ENCODE measurements at places on chromosomes 6 and 20.

DNA sequence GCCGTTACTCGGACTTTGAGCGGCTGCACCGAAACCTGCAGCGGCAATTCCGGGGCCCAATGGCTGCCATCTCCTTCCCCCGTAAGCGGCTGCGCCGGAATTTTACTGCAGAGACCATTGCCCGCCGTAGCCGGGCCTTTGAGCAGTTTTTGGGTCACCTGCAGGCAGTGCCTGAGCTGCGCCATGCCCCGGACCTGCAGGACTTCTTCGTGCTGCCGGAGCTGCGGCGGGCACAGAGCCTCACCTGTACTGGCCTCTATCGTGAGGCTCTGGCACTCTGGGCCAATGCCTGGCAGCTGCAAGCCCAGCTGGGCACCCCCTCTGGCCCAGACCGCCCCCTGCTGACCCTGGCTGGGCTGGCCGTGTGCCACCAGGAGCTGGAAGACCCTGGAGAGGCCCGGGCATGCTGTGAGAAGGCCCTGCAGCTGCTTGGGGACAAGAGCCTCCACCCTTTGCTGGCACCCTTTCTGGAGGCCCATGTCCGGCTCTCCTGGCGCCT, 7.2 kb downstream of the SNX21 start:
- no peak for DNase-seq

GRCh38 chr6:151392427-151392826, 1.1 kb upstream of the ZBTB2 start:
- DNase-seq: no peak

DNA sequence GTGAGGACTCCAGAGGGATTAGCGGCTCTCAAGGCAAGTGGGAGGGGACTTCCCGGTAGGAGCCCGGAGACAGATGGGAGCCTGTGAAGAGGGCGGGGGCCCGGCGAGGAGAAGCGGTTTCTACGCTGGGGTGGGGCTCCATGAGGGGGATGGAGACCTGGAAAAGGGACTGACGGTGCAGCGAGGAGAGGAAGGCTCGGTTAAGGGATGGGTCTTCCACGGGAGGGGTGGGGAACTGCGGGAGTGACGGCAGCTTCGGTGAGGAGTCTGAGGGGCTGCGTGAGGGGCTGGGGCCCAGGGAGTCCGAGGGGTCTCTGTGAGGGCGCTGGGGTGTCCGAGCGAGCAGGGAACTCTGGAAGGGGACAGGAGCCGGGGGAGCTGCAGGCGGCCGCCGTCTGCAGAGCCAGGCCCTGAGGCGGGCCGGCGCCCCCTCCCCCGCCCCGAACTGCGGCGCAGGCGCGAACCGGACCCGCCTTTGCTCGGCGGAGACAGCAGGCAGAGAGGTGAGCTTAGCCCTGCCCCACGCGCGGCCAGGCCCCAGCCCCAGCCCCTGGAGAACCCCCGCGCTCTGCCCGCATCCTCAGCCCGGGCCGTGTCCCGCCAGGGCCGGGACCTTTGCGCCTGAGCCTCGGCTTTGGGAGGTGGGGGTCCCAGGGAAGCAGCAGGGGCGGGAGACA, at the start of gene NRSN2:
Gene NRSN2, plus strand, starts transcription at position 472 of the 677 bp plus-strand sequence. CDS start 2,533 bp downstream, outside the sequence.
- DNase-seq: no peak

GRCh38 chr20:62815066-62815991, 1.5 kb upstream of the COL9A3 start:
- DNase-seq: no peak

DNA sequence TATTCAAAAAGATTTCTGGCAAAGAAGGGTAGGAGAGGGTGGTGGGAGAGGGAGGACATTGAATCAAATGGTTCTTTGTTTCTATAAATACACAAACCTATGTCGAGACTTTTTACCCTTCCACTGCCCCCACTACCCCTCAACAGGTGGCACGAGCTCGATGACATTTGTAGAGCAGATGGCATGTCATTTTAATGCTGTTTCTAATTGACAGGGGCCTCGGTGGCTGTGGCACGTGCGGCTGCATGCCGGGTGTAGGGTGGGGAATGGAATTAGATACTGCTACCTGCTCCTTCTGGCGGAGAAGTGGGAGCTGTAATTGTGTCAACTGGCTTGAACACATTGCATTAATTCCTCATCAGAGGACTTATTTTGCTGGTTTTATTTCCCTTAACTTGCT, 29.1 kb upstream of the SASH1 start:
- DNase-seq: no peak

DNA sequence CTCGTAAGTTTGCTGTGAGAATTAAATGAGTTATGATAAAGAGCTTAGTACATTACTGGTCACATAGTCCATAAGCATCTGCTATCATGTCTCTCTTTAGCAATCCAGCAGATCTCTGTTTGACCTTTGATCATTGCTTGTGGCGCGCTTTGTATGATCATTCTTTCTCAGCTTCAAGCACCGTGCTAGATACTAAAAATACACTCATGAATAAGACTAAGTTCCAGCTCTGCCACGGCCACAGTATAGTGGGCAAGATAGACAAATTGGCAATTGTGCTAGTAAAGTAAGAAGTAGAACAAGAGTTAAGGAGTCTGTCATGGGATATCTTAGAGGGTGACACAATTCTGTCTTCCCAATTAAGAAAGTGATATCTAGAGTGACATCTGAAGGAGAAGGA, 75.2 kb upstream of the ADGRF1 start:
- DNase-seq: no peak

DNA sequence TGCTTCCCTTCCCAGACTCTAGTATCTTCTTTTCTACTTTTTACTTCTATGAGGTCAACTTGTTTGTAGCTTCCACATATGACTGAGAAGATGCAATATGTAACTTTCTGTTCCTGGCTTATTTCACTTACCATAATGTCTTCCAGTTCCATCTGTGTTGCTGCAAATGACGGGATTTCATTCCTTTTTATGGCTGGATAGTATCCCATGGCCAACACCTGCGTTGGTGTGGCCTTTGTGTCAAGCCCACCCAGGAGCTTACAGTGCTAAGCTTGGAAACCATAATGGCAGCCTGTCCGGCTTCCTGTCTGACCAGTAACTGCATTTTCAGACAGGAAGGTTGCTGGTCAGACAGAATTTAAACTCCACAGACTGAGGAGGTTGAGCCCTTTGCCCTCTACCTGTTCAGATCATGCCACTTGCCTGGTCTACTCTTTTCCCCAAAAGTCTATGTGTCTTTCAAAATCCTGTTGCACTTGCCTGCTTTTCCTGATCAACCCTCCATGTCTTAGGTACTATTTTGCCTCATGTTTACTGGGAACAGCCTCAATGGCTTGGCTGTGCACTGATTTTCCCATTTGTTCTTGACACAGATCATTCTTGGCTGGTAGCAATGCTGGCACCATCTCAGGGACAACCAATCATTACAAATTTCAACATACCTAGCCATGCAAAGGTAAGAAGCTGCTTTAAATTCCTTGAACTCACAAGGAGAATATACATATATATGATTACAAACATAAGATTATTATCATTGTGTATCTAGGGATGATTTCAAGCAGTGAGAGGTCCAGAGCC, 114.3 kb upstream of the PLEKHG1 start:
- DNase-seq: no peak

- DNase-seq: no peak
Measured at GRCh38 chr6:111481836-111482187, 1.2 kb downstream of the REV3L start.

GRCh38 chr6:43389730-43390295, 20.4 kb upstream of the ZNF318 start:
- no peak for DNase-seq

DNA sequence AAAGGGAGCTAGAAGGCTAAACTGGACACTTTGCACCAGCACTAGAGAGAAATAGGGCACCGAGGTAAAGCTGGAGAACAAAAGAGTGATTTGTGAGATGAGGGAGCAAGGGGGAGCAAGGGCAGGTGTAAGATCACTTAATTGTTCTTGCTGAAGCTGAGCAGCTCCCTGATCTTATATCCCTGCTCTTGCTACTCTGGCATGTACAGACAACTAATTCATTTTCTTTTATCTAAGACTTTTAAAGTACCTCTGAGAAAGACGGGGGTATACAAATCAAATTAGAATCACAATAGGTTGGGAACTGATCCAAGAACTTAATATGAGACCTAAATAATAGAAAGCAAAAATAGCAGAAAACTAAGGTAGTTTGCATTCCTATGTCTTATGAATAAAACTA, 381.7 kb upstream of the POU3F2 start:
- no peak for DNase-seq

GRCh38 chr6:154367839-154368695, 11.5 kb upstream of the IPCEF1 start:
- no peak for DNase-seq

DNA sequence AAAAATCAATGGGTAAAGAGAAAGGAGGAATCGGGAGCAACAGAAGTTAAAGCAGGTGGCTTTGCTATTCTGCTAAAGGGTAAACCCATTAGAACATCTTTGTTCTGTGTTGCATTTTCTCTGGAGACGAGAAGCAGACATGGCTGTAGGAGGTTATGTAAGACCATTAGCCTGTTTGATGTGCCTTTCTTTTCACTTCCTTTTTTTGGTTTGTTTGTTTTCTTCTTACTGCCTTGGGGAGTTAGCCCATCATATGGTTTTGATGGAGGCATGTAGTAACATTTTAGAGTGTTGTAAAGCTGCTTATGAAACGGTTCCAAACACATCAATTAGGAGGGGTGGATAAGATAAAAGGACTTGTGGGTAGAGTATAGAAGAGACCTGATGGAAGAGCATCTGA, 131.0 kb downstream of the DOK5 start:
- no peak for DNase-seq

- no peak for DNase-seq
Measured at GRCh38 chr6:15316754-15317153, 70.9 kb downstream of the JARID2 start.

GRCh38 chr6:161091972-161092701, 100.6 kb downstream of the MAP3K4 start:
- DNase-seq: no peak

DNA sequence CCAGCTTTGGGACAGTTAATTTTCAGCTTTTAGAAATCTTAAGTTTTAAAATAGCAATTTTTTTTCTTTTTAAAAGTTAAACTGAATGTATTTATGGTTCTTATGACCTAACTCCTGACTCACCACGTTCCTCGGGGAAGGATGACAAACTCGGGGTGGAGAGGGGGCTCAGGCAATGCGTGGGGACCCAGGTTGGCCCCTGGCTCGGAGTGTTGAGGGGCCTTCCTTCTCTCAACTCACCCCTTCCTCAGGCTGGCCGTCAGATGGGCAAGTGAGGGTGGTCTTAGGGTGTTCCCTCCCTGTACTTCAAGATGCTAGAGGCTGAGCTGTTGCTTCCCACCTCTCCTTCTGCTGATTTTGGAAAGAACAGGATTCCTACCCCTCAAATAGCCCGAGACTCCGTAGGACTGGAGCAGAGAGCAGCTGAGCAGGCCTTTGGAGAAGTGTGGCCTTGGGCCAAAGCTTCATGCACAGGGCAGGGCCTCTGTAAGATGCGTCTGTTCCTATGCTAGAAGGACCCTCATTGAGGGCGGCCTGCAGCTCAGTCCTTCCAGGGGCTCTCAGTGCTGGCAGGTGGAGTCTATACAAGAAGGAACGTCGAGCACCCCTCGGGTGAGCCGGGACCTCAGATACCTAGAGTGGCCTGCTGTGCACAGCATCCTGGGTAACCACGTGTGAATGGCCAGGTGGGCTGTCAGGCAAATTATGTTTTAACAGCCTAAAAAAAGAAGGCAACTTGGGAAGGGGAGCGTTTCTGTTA, 79.3 kb downstream of the TCP11 start:
- no peak for DNase-seq

DNA sequence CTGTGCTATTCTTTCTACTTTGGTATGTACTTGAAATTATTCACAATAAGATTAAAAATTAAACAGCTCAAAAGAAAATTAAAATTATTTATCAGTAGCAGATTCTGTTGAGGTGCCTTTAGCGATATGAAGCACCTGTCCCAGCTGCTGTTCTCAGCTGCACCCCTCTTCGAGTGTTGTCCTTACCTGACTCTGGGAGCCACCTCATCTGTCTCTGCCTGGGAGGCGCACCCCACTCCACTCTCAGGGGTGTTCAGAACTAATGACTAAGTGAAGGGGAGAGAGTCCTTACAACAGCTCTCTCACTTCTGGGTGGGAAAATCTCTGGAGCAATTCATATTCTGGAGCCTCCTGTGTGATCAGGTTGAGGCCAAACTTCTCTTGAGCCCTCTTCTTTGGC, 745.7 kb downstream of the RFPL4B start:
- DNase-seq: no peak

- DNase-seq: no peak
Measured at GRCh38 chr6:88856566-88856965, 106.9 kb downstream of the RNGTT start.

- DNase-seq: peak; percentile 77
Measured at GRCh38 chr6:54291146-54291545, 17.1 kb upstream of the TINAG start.

GRCh38 chr20:49894073-49894470, 21.3 kb downstream of the SPATA2 start:
- no peak for DNase-seq

- DNase-seq: peak; percentile 37
Measured at GRCh38 chr20:19583532-19584175, 174.4 kb upstream of the RIN2 start.

GRCh38 chr6:127199470-127199869, 67.2 kb upstream of the RNF146 start:
- no peak for DNase-seq

DNA sequence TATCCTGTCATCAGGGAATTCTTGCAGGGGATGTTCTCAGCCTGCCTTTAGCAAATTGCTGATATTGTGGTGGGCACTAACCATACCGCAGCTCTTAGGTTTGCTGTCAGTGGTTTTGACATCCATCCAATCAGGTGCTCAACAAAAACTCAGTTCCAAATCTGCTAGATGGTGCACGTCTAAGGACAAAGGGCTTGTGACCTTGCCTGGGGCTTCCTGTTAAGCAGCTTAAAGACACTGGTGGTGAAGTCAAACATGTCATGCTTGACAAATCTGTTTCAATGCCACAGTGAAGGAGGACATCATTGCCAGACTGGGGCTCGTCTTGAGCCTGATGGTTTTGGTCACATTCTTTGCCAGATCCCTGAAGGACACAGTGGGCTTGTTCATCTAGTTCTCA, 179.8 kb upstream of the NOX3 start:
- DNase-seq: no peak

GRCh38 chr20:21143194-21143890, 17.5 kb downstream of the KIZ start:
- no peak for DNase-seq

Measured in Caki2 (cell line).